ENCODE measurements at places on chromosomes 6 and 20.

- DNase-seq, result no peak
Observed at GRCh38 chr6:127606131-127606562, 29.2 kb downstream of the C6orf58 start.

DNA sequence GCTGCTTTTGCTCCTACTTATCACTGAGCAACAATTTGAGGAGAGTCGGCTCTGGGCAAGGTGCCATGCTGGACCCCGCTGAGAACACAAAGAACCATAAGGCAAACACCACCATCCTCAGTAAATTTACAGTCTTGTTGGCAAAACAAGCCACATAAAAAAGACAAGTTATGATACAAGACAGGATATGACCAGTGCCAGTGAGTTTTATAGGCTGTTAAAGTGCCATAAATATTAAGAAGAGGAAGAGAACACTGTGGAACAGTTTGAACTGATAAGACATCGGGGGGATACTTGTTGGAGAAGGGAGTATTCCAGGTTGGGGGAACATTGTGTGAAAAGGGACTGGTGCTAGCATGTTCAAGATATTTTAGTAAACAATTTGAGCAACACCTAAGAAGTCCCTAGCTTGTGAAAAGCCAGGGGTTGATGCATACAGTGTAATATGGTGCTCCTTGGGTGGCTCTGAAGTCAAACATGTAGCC, 25.3 kb upstream of the RIPOR2 start:
- DNase-seq, result no peak

DNA sequence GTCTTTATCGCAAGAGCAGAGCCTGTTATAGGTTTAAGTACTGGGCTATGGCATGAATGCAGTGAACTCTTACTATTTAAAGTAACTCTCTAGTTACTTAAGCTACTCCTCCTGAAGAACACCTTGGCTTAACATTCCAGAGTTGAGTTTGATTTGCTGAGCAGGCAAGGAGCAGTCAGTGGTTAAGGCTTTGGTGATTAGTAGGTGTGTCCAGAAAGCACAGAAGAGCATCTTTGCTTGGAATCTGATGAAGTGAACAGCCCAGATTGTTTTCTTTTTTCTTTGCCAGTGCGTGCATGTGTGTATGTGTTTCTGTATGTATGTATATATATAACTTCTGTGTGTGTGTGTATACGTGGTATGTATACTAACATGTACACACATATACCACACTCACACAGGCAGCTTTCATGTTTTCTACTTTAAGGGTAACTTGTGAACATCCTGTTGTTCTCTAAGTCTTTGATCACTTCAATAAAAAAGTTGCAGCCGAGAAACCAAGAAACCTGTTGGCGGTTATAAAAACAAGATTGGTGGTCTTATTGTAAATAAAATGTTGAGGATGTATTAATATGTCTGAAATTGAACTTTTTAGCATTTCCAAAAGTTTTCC, 56.2 kb upstream of the TULP4 start:
- no peak for DNase-seq

- DNase-seq, result peak; percentile 36
Observed at GRCh38 chr6:6546318-6547109, 42.0 kb upstream of the LY86 start.

GRCh38 chr20:38231531-38232121, 28.9 kb downstream of the KIAA1755 start:
- DNase-seq, result peak; percentile 55

- DNase-seq, result no peak
Observed at GRCh38 chr6:133286765-133287164, 45.6 kb downstream of the EYA4 start.

DNA sequence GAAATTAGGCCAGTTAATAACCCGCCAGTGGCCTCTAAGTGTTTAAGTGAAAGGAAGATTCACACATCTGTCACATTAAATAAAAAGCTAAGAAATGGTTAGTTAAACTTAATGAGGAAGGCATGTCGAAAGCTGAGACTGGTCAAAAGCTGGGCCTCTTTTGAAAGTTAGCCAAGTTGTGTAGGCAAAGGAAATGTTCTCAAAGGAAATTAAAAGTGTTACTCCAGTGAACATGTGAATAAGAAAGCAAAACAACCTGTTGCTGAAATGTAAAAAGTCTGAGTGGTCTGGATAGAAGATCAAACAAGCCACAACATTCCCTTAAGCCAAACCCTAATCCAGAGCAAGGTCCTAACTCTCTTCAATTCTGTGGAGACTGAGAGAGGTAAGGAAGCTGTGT, 10.9 kb upstream of the MTRF1L start:
- no peak for DNase-seq

DNA sequence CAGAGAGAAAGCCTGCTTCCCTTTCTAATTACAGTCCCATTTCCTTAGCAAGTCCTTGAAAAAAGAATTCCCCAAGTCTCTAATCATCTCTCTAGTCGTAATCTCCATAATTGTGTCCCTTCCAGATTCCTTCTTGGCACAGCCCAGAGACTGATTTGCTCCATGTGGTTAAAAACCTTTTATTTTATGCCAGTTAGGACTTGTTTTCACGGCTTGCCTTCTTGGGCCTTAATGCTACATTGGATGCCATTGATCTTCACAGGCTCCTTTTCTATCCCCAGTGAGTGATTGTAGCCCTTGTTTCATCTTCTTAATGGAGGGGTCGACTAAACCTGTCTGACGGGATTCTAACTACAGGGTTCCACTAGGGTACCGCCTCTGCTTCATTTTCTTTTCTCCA, 650.6 kb upstream of the ARID1B start:
- DNase-seq, result no peak

- no peak for DNase-seq
Observed at GRCh38 chr6:43448916-43449315, 6.4 kb downstream of the DLK2 start.

DNA sequence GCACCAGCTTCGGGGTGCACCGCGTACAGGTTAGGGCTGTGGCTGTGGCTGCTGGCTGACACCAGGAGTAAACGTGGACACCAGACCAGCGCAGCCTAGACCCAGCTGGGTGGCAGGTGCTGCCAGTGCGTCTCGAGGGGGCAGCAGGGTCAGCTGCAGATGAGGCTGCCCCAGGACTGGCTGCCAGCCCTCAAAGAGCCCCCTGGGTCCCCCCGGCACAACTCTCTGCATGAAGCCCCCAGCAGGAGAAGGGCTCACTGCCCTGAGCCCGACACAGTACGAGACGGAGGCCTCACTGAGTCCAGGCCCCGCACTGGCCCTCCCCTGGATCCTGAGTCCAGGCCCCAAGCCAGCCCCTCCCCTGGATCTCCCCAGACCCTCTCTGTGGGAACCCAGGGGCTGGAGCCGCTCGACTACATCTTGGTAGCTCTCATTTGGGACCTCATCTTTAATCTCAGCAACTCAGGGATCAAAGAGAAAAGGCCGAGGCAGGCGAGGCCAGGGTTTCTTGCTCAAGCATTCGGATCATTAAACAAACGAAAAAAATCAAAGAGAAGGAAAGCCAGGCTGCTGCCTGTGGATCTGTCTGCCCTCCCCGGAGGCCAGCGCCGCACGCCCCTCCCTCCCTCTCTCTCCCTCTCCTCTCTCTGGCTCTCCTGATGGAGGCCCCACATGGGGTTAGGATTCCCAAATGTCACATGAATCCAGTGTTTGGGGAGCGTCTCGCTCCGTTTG, 7.0 kb upstream of the NKAIN4 start:
- no peak for DNase-seq

GRCh38 chr6:99422912-99423311, 2.2 kb downstream of the PNISR start:
- no peak for DNase-seq

- DNase-seq, result no peak
Observed at GRCh38 chr6:33904050-33904746, 100.4 kb upstream of the MLN start.

GRCh38 chr20:34420146-34420545, 57.1 kb downstream of the ITCH start:
- DNase-seq, result no peak

GRCh38 chr6:74735304-74735703, 470.5 kb downstream of the COL12A1 start:
- DNase-seq, result no peak

- no peak for DNase-seq
Observed at GRCh38 chr6:127328043-127328609, 15.3 kb downstream of the ECHDC1 start.

DNA sequence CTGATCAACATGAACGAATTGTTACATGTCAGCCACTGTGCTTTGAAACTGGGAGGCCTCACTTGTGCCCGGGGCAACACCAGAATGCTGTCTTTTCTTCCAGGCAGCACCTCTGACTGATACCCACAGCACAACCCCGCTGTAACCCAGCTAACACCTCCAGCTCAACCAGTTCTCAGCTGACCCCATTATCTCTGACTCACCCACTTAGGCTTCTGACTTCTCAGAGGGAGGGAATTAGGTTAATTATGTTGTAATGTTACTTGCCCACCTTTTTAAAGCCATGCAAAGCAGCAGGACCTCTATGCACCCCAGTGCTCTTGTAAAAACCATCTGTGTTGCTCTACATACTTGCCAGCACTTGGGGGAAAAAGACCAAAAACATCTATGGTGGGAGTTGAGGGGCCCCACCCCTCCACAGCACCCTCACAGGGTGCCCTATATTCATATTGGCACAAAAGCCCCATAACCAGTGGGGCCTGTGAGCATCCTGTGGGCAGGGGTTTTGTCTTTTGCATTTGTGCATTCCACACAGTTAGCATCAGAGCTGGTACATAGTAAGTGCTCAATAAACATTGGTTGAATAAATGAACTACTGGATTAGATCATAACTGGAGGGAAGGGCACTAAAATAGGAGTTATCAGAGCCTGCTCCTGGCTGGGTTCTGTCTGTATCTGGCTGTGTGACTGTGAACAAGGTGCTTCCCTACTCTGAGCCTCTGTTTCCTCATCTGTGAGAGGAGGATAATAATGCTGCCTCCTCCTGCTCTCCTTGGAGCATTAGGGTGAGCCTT, 22.3 kb downstream of the BNIP5 start:
- DNase-seq, result no peak

DNA sequence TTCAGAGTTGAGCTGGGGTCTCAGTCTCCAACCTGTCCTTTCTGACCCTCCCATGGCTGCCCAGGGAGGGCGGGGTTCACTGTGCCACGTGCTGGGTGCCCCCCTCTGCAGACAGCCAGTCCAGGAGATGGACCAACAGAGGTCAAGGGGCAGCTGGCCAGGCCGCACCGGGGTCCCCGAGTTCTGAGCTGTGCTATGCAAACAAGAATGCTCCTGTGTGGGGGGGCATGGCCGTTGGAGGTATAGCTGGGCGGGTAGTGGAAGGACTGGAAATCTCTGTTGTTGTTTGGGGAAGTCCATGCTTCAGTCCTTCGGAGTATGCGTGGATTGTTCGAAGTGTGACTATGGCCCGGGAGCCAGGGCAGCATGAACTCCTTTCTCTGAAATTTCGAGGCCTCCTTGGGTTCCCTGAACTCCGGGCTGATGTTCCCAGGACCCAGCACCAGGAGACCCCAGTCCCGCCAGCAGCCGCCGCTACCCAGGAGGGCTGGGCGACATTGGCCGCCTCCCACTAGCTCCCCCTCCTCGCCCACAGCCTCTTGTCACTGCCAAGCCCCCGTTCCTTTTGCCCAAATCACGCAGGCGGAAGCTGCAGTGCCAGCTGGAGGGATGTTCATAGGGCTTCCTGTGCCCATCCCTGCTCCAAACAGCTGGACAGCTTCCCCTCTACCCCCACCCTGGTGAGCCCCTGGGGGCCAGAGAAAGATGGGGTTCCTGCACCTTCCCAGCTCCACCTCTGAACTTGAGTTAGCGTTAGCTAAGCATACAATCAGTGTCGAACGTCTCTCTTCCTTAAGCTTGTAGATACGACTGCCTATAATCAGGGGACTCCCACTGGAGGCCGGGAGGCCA, 126.6 kb downstream of the TAF4 start:
- peak; percentile 14 for DNase-seq

GRCh38 chr6:146305092-146305491, 238.5 kb upstream of the RAB32 start:
- DNase-seq, result no peak

DNA sequence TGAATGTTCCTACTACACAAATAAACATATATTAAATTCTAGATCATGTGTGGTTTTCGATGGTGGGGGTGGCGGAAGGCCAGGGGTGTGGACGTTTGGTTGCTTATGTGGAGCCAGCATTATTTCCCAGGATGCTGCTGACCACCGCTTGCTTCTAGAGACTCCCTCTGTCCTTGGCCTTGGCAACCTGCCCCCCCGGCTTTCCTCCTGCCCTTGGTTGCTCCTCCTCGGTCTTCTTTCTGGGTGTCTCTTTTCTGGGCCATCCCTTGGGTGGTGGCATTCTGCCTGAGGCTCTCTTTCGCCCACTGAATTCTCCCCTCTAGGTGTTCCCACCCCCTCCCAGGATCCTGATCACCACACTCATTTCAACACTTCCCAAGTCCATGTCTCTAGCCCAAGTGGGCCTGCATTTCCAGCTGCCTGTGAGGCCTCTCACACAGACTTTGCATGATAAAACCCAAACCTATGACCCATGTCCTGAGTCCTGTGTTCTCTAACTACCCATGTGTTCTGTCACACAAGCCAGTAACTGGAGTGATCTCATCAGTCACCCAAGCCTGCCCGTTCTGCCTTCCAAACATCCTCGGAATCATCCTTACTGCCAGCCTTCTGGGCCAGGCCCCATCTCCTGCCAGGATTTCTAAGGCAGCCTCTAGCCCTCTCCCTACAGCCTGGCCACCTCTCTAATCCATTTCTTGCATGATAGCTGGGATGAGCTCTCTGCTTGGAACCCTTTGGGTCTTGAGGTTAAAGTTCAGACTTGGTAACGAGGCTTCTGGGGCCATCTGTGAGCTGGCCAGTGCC, 71.2 kb downstream of the CDS2 start:
- DNase-seq, result no peak

DNA sequence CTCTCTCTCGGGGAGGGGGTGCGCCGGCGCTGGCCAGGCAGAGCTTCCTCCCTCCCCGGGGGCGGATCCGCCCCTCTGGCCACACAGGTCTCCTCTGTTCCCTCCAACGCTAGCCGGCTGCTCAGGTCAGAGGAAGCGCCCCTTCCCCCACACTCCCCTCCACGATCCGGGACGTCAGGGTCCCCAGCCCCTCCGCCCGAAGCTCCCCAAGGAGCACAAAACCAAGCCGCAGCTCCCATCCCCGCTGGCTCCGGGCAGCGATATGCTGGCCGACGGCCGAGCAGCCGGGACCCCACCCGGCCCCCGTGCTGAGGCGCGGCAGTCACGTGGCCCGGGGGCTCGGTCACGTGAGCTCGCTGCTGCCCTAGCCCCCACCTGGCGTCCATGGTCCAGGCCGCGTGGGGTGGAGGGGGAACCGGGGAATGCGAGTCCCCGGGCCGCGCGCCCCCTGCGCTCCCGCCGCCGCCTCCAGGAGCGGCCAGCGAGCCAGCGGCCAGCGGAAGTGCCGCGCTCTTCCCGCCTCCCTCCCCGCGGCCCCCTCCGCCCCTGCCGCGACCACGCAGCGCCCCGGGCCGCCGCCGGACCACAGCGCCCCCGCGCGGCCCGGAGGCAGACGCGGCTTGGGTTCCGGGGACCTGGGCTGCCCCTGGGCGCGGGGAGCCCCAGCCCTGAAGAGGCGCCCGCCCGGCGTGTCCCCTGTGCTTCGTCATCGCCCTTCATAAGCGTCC, at the start of gene SLC35B2:
Gene SLC35B2, minus strand, starts transcription at position 504 of the 728 bp plus-strand sequence. Its CDS starts 118 bp downstream, at position 386.
- peak; percentile 82 for DNase-seq

GRCh38 chr20:53813636-53814035, 220.0 kb upstream of the ZNF217 start:
- DNase-seq, result no peak
